ENCODE measurements at places on chromosomes 1 and 21.
A peak's percentile ranks its signal among the peaks of the same experiment; 100 is the strongest.

DNA sequence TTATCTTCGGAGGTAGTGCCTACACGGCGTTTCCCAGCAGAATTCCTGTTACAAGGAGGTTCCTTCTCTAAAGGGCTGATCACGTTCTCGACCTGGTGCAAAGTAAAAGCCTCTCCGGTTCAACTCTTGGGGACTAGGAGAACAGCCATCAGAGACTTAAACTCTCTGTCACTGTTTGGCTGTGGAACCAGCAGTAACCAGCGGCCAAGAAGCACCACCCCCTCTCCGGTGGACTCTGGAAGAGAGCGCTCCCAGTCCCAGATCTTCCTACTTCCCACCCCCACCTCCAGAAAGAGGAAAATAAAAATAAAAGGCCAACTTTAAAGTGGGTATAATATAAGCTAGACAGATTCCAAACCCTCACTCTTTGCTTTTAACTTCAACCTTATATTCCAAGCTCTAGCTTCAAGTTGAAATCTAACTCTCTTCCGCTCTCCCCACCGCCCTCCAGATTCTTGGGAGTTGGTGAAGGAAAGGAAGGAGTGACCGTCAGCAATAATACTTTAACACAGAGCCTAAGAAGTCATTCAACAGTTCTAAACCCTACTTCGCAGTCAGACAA, 2.9 kb downstream of the BRINP3 start:
- no peak for ATAC-seq

GRCh38 chr21:41488080-41488479, 19.9 kb downstream of the TMPRSS2 start:
- no peak for ATAC-seq

GRCh38 chr1:173137107-173137706, 69.9 kb downstream of the TNFSF4 start:
- no peak for ATAC-seq

GRCh38 chr1:29123887-29124365, at the start of gene TMEM200B:
Gene TMEM200B (minus strand): TSS chr1:29123903. CDS start chr1:29121828, 2,075 bp downstream.
- ATAC-seq = peak; percentile 8

DNA sequence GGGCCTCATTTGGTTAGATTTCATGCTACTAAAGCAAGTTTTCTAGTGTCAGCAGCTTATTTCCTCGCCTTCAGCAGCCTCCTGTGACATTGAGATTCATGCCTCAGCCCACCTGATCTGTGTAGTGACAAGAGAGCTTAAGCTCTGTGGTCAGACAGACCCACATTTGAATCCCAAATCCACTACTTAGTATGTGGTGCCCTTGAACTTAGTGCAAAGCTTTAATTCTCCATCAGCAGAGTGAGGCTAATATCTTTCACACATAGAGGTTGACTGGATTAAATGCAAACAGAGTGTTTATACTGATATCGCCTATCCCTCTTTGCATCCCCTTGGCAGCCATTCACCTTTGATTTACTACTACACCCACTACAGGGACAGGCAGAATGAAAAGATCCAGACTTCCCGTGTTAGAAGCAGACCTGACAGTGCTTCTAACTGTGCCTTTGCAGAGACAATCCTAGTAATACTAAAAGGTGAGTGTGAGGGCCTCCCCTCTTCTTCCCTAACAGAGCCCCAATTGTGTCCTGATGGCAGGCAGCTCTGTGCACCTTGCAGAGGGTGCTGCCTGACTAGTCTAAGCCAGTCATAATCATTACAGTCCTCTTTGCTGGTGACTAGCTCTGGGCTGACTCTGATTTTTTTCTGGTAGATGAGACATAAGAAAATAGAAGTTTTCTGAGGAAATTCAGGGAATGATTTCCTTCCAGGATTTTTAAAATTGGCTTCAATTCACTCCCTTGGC, 264.0 kb downstream of the CTH start:
- no peak for ATAC-seq

DNA sequence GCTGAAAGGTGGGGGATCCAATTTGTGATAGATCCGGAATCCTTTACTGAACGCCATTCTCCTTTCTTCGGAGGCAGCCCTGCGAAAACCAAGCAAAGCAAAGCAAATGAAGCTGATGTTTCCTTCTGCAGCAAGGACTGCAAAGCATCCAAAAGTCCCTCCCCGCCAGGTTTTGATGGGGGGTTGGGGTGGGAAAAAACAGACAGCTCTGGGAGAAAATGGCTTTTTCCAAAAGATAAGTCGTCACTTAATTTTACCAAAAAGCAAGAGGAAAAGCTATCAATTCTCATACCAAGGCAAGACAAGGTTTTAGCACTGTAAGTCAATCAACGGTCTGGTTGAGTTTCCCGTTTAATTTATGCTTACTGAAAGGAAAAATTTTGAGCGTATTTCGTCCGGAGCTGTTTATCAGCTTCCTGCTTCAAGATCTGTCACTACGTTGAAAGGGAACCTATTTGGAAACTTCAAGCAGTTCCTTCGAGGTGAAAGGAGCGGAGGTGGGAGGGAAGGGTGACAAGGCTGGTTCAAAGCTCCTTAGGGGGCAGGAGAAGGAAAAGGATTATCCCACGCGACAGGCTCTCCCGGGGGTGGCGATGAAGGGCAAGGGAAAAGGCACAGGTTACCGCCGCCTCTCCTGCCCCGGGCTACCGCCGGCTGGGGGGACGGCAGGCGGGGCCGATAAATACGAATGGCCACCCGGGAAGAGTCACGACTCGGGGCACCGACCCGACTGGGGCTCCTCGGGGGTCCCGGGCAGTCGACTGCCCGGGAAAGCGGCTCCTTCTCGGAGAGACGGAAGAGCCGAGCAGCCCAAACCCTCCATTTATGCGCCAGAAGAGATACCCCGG, 750 bp downstream of the SYNJ1 start:
- peak; percentile 0 for ATAC-seq

DNA sequence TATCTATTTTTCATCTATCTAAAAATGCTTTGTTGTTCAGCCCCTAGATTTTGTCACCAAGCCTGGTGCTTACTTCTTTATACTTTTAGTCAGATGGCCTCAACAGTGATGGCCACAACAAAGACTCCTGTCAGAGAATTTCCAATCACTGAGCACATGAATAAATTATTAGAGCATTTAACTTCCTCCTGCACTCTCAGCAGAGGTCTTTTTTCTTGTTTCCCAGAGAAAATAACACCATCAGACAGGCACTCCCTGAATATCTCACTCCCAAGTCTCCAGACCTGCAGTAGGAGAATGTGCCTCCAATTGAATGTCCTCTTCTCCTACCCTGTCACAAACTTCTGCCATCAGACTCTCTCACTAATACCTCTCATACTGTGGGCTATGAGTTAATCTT, 616.0 kb upstream of the NR5A2 start:
- ATAC-seq = no peak

- ATAC-seq = no peak
Observed at GRCh38 chr1:168972225-168972624, 134.3 kb upstream of the ATP1B1 start.

DNA sequence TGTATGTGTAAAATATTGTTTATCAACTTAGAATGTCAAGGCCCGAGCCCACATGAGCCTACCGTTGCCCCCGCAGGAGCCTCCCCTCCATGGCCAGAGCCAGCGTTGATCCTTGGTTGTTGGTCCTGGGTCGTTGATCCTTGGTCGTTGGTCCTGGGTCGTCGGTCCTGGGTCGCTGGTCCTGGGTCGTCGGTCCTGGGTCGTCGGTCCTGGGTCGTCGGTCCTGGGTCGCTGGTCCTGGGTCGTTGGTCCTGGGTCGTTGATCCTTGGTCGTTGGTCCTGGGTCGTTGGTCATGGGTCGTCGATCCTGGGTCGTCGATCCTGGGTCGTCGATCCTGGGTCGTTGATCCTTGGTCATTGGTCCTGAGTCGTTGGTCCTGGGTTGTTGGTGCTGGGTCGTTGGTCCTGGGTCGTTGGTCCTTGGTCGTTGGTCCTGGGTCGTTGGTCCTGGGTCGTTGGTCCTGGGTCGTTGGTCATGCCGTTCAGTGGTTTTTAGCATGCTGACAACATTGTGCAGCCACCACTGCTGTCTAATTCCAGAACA, 105.0 kb upstream of the TMEM51 start:
- ATAC-seq = no peak

DNA sequence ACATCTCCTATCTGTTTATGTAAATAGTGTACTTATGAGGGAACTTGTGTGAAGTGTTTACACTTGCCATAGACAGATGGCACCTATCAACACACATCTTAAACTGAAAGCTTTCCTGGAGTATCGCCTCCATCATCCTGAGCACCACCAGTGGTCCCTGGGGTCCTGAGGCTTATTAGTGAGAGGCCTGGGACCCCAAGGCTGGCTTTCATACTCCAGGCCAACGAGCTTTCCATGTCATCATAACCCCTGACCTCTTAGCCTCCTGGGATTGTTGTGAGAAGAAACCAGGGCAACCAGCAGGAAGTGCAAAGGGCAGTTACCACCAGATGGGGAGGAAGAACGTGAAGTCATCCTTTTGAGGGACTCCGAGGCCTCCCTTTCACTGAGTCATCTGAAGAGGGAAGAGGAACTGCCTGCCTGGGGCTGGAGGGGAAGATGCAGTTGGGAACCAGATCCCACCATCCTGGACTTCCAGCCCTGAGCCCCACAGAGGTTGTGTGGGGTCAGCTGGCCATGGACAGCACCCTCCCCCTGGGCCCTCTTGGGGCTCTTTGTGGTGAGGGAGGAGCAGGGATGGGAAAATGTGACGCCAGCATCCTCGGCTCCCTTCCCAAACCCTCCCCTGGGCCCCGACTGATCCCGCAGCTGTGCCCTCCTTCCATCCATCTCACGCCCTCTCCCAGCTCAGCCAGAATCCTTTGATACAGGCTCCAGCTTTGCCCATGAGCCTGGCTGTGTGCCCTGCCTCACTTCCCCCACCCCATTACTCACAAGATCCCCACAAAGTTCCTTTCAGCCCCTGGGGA, 5.8 kb downstream of the INKA2 start:
- no peak for ATAC-seq

GRCh38 chr1:153599847-153600246, 13.1 kb downstream of the S100A16 start:
- ATAC-seq = no peak

DNA sequence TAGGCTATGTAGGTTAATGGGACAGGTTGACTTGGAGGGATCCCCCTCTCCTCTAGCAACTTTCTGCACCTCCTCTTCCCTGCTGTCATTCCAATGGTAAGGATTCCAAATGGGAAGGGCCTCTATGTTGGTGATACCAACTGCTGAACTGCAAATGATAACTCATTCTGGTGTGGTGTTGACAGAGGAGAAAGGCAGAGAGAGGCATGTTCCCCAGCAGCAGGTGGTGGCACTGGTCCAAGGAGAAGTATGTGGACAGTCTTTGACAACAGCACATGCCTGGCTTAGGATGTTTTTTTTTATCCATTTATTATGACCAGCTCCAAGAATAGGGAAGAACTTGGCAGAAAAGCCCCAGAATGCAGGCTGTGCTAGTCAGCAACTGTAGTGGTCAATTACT, 19.6 kb upstream of the SPAG17 start:
- no peak for ATAC-seq

DNA sequence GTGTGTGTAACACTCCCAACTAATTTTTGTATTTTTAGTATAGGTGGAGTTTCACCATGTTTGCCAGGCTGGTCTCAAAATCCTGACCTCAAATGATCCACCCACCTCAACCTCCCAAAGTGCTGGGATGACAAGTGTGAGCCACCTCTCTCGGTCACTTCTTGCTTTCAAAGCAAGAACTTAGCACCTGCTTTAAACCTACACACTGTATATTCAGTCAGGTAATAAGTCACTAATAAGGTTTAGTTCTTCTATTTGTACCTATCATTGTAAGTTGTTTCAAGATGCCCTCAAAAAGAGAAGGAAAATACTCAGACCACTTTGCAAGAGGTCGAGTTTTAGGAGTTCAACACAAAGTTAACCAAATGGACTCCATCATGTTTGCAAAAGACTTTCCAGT, 431.3 kb downstream of the MRPL39 start:
- ATAC-seq = no peak

GRCh38 chr1:185016880-185017279, 28.5 kb upstream of the RNF2 start:
- ATAC-seq = no peak

DNA sequence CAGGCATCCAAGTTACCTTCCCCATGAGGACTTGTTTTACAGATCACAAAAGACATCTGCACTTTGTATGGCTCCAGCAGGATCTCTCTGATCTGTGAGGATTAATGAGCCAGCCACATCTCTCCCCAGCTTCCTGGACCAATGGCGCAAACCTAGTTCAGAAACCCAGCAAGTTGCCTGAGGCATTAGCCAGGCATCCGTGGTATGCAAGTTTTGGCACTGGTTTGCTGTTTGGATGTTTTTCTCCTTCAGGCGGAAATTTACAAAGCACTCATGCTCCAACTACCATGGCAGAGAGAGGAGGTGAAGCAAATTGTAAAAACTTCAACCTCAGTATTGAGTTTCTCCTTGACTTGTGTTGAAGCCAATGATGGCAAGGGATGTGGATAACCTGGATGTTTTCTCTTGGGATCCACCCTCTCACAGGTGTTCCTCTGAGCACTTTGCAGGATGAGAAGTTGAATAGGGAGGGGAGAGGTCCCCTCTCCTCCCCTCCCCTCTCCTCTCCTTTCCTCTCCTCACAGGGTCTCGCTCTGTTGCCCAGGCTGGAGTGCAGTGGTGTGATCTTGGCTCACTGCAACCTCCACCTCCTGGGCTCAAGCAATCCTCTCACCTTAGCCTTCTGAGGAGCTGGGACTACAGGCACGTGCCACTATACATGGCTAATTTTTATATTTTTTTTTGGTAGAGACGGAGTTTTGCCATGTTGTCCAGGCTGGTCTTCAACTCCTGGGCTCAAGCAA, 25.6 kb upstream of the ENO1 start:
- ATAC-seq = no peak

DNA sequence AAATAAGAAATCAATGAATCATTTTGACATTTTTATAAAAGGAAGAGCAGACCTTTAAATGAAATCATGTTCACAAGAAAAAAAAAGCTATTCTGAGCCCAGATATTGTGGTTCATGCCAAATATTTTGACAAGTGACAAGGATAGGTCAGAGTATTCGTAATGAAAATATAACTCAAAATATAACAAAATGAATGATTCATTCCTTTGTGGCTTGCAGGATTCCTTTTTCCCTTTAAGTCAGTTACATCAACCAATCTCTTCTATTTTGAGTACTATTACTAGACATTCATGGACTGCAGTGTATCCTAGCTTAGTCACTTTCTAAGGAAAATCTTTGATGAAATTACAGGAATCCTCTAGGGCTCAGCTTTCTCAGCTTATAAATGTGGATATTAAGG, 188.7 kb downstream of the COL11A1 start:
- ATAC-seq = no peak

DNA sequence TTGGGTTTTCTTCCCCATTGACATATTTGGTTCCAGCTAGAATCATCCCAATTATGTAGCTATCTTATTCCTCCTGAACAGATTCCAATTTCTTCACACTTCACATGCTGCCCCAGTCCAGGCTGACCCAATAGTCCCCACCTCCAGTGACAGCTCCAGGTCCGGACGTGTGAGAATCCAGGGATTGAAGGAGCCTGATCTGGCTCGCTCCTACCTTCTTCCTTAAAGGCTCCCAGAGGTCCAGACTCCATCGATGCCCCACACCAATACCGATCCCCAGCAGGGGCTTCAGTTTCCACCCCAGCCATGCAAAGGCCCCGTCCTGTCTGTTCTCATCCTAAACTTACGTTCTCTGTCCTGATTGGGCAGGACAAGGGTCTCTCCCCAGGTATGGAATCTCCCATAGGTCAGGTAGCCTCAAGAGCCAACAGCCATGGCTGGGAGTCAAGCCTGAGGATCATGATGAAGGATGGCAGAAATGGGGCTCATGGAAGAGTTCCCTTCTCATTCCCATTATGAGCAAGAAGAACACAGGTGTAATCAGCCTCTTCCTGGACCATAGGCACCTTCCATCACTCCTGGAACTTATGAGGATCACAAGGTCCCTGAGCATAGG, 20.4 kb upstream of the SLAMF9 start:
- no peak for ATAC-seq

- peak; percentile 55 for ATAC-seq
Observed at GRCh38 chr1:160637821-160638539, 8.9 kb downstream of the SLAMF1 start.

Measured in activated CD4-positive, CD25-positive, alpha-beta regulatory T cell treated with anti-CD3 and anti-CD28 coated beads, Interleukin-2, amount 50 U/mL, for 24 hours (primary cell).